ENCODE measurements at places on chromosomes 3 and 15.

DNA sequence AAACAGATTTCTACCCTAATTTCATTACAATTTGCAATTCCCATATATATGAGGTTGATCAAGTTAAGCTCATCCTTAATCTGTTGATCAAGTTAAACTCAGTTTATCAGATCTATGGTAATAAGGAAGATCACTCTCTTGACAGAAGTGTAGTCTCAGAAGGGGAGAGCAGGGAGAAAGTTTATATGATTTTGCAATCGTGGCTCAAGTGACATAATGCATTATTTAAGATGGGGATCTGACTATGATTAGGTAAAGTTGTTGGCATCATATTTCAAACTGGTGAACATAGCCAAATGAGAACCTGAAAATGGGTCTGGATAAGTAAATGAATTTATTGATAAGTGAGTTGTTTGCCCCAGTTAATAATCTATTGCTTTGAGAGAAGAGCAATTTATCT is 995.3 kb downstream of the OTOL1 start:
- no peak for DNase-seq

GRCh38 chr3:122979211-122979610 is 48.4 kb downstream of the SEMA5B start:
- no peak for DNase-seq

DNA sequence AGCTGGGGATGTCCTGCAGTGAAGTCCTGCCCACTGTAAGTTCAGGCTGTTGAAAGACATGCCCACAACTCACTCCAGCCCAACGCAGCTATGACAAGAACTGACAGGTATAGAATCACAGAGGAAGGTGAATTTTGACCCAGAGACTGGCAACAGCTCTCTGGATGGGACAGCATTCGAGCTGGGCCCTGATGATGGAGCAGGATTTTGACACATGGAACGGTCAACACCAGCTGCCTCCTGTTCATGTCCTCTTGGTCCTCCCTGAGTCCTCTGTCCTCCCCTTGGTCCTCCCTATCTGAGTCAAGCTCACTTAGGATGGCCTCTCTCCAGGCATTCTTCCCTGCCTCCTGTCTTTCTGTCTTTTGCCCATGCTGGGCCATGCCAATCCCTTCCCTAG is 15.2 kb upstream of the ACAN start:
- no peak for DNase-seq

GRCh38 chr3:135491491-135492205 is 473.9 kb upstream of the PPP2R3A start:
- no peak for DNase-seq

Measured in ELF-1 (cell line).